ENCODE measurements at places on chromosomes 1 and 21. TPM values are rescaled to one million over a fixed set of nuclear protein-coding genes. Genes with fewer than 3 reads are reported as not detected.

GRCh38 chr1:245319094-245319493 lies 164.3 kb downstream of the KIF26B start:
- no peaks in the 10 kb centered on the region for H3K27me3 ChIP-seq
- peaks cover 3% of the 10 kb centered on the region for H3K4me1 ChIP-seq
- no peaks in the 10 kb centered on the region for H3K36me3 ChIP-seq
- no peak overlapping the region for H3K4me3 ChIP-seq

GRCh38 chr21:20259031-20259867 lies 739.0 kb upstream of the NCAM2 start:
- H3K27ac ChIP-seq: no peak overlapping the region
- no peak overlapping the region for H3K4me3 ChIP-seq
- H3K27me3 ChIP-seq: no peaks in the 10 kb centered on the region
- no peaks in the 10 kb centered on the region for H3K36me3 ChIP-seq

The SLC44A3 gene
- total RNA-seq: 31.8 TPM

The TNFAIP8L2 gene
- total RNA-seq: 3.4 TPM

The CFAP141 gene
- total RNA-seq: 5.4 TPM

The ZNF684 gene
- 4.8 TPM for total RNA-seq

GRCh38 chr1:41243079-41243385 lies 926 bp upstream of the SCMH1 start:
- no peaks in the 10 kb centered on the region for H3K27me3 ChIP-seq
- no peak overlapping the region for H3K27ac ChIP-seq
- no peak overlapping the region for H3K4me3 ChIP-seq

The SLC2A1 gene
- total RNA-seq: 143 TPM

DNA sequence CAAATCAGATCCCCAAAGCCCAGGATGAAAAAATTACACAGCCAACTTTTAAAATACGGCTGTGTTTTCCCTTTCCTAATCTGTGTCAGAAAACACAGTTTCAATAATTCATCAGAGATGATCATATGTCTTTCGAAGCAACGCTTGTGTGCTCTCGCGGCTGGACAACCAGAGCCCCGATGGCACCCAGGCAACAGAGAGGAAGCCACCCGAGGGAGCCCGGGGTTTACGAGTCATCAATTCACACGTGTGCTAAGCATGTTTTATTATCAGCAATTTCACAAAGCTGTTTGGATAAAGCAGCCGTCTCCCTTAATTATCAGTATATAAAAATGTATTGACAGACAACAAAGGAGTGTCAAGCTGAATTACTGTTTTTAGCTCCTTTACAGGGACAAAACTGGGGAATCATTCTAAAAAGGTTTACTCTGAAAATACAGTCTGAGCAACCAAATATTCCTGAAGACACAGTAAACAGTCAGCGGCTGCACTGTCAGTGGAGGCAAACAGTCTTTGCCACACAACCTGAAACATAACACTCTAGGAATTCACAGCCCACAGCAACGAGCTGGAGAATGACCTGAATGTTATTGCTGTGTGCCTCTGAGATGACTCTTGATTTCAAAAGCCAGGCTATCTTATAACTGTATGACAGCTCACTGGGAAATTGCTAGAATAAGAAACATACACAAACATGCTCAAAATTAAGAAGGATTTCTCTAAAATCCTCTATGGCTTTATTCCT lies 201.0 kb downstream of the SIPA1L2 start:
- DNase-seq: peak; percentile 28
- peaks cover 3% of the 10 kb centered on the region for H3K4me1 ChIP-seq
- no peak overlapping the region for H3K4me3 ChIP-seq
- H3K27me3 ChIP-seq: no peaks in the 10 kb centered on the region
- peak overlapping the region; percentile 46 for H3K27ac ChIP-seq

DNA sequence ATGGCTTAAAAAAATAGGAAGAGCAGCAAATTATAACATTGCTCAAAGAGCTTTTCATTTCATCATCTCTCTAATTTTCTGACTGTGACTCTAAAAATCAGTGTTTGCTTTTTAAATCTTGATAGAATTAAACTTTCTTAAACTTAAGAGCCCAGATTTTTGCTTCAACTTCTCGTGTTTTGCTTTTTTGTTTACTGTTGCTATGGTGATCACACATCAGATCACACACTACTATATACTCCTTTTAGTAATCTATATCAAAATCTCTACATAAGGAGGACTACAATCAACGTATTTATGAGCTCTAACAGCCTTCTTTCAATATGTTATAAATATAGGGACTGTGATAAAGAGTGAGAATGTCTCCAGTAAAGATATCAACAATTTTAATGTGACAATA lies 537.3 kb downstream of the KCNT2 start:
- H3K27ac ChIP-seq: no peak overlapping the region
- no peak overlapping the region for H3K4me3 ChIP-seq
- H3K36me3 ChIP-seq: no peaks in the 10 kb centered on the region
- peak; percentile 49 for DNase-seq
- no peaks in the 10 kb centered on the region for H3K27me3 ChIP-seq

The S100A9 gene
- 769 TPM for total RNA-seq

GRCh38 chr1:6134741-6135510 lies 45.2 kb downstream of the CHD5 start:
- H3K4me3 ChIP-seq: no peak overlapping the region
- H3K4me1 ChIP-seq: no peaks in the 10 kb centered on the region
- DNase-seq: no peak
- H3K36me3 ChIP-seq: no peaks in the 10 kb centered on the region
- no peaks in the 10 kb centered on the region for H3K27me3 ChIP-seq

DNA sequence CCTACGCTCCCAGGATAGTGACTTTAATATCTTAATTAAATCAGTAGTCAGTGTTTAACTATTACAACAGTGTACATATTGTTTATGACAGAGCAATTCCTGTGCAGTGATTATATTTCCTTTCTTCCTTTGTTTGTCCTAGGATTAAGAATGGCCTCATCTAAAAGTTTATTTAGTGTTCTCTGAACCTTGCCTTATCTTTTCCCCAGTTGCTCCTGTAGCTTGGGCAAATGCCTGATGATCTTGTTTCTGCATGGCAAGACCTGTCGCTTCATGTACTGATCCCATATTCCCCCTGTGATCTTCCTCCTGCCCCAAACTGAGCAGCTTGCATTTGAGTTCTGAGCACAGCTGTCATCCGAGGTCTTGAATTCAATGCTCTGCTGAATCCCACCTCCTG lies 69.1 kb upstream of the STUM start:
- peaks cover 3% of the 10 kb centered on the region for H3K4me1 ChIP-seq
- H3K4me3 ChIP-seq: no peak overlapping the region
- no peak for DNase-seq
- H3K36me3 ChIP-seq: no peaks in the 10 kb centered on the region

- H3K36me3 ChIP-seq: no peaks in the 10 kb centered on the region
- H3K27ac ChIP-seq: no peak overlapping the region
- H3K4me3 ChIP-seq: no peak overlapping the region
- no peak for DNase-seq
- no peaks in the 10 kb centered on the region for H3K27me3 ChIP-seq
These were observed 644.0 kb downstream of the PTPRC start for GRCh38 chr1:199282751-199283305.

The HFM1 gene
- total RNA-seq: 1.0 TPM
